GM23338 (cell line): ENCODE measurements at places on chromosomes 7 and 10. TPM values are rescaled to one million over a fixed set of nuclear protein-coding genes. Genes with fewer than 3 reads are reported as not detected.

GRCh38 chr10:91104193-91105041 is 116.0 kb upstream of the PCGF5 start:
- H3K36me3 ChIP-seq: no peaks in the 10 kb centered on the region
- no peaks in the 10 kb centered on the region for H3K4me1 ChIP-seq

GRCh38 chr7:2138146-2138765 is 94.5 kb downstream of the MAD1L1 start:
- no peak for DNase-seq
- H3K27me3 ChIP-seq: no peaks in the 10 kb centered on the region
- no peak overlapping the region for H3K4me3 ChIP-seq
- no peaks in the 10 kb centered on the region for H3K36me3 ChIP-seq
- no peak overlapping the region for H3K27ac ChIP-seq

DNA sequence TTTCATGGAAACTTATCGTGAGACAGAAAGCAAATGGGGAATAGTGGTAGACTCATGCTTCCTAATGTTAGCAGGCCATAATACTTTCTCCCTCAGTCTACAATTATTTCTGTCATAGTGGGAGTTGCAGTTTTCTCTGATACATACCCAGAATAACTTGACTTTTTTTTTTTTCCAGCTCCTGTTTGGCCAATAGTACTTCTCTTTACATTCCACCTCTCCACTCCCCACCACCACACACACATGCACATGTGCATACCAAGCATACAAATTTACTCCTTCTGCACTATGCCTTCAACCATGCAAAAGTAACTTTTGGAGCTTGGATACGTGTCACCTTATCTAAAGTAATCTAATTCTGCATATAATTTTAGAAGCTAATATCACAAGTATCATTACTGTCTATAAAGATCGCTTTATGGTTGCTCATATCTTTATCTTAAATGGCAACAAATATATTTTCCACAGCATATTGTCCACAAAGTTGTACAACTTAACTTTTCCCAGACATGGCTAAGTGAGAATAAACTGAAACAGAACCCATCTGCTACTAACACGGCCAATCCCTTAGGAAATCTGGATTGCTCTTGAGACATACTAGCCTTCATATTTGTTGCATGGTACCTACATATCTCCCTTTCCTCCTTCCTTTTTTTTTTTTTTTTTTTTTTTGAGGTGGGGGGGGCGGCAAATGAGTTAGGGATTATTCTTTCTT is 49.0 kb downstream of the TES start:
- no peaks in the 10 kb centered on the region for H3K36me3 ChIP-seq
- no peak for DNase-seq
- H3K27ac ChIP-seq: no peak overlapping the region
- no peak overlapping the region for H3K4me3 ChIP-seq
- no peaks in the 10 kb centered on the region for H3K27me3 ChIP-seq

GRCh38 chr10:4543938-4544533 is 282.0 kb upstream of the AKR1E2 start:
- H3K36me3 ChIP-seq: no peaks in the 10 kb centered on the region
- H3K4me1 ChIP-seq: no peaks in the 10 kb centered on the region
- DNase-seq: no peak
- no peaks in the 10 kb centered on the region for H3K27me3 ChIP-seq
- H3K4me3 ChIP-seq: no peak overlapping the region

DNA sequence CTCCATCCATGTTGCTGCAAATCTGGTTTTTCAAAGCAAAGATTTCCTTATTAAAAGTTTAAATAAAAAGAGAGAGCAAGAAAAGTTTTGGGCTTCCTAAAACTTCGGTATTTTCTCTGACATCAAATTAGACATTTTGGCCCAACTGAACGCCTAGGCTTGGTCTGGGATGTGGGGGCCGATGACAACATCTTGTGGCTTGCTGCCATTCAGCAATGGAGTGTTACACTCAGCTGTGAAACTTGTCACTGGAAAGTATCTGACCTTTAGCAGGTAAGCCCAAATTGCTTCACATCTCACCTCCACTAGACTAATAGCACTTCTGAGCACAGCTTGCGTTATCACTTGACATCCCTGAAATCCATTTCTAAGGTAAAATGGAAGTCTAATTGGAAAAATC is 320.6 kb downstream of the GATA3 start:
- H3K4me3 ChIP-seq: no peak overlapping the region
- peaks cover 7% of the 10 kb centered on the region for H3K4me1 ChIP-seq
- no peak for DNase-seq
- no peak overlapping the region for H3K27ac ChIP-seq
- no peaks in the 10 kb centered on the region for H3K36me3 ChIP-seq
- no peaks in the 10 kb centered on the region for H3K27me3 ChIP-seq

The ASAH2B gene
- 9.1 and 11.7 TPM in 2 replicates for total RNA-seq

The TMEM140 gene
- not detected in 2 replicates for total RNA-seq

The NXPH1 gene
- 3.0 and 5.2 TPM in 2 replicates for total RNA-seq

The TAS2R5 gene
- total RNA-seq: 5.1 and 5.8 TPM in 2 replicates

The PRTFDC1 gene
- 5.3 and 7.9 TPM in 2 replicates for total RNA-seq

The FAM3C gene
- 59.1 and 60.3 TPM in 2 replicates for total RNA-seq
